Activated CD8-positive, alpha-beta memory T cell treated with anti-CD3 and anti-CD28 coated beads for 4 hours (primary cell): ENCODE measurements at places on chromosomes 13 and 19.

GRCh38 chr13:100473087-100473486 is 115.5 kb downstream of the GGACT start:
- DNase-seq, result no peak

DNA sequence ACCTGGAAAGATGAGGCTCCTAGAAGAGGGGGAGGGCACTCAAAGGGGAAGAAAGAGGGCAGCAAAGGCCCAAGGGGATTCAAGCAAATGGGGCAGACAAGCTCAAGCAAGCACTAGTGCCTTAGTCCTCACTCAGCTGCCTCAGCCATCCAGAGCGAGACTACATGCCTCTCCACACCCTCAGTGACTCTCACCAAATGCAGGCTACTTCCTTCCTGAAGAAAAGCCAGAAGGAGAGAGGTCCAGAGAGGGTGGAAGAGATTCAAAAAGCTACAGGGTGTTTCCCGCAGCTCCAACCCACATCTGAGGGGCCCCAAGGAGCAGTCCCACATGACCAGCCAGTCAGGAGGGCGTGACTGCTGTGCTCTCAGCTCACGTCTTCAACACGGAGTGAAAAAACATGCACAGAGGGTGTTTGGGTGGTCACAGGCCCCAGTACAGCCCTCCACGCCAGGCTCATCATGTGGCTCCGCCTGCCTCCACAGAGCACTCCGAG is 40.5 kb downstream of the MIPEP start:
- no peak for DNase-seq

- DNase-seq, result no peak
Measured at GRCh38 chr19:39064405-39064804, 19.8 kb upstream of the ACP7 start.

GRCh38 chr13:24271601-24272451 is 37.6 kb upstream of the C1QTNF9 start:
- no peak for DNase-seq

DNA sequence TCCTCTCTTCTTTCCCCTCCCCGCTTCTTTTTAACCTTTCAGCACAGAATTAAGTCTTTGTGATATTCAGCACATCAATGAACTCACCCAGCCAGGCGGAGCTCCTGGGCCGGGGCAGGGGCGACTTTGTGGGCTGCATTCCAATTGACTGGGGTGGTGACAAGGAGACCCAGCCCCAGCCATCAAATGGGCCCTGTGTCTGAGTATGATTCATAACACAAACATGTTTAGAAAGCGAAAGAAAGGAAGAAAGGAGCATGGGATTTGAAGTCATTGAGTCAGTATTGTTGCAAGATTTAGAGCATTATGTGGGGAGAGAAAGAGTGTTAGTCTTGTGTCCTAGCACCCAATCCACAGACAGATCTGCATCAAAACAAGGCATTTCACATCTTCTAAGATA is 185.3 kb downstream of the LHFPL6 start:
- no peak for DNase-seq

GRCh38 chr19:53183146-53183764 is 9.9 kb downstream of the ZNF665 start:
- no peak for DNase-seq
